NCI-H187 treated with DMSO at 0.1 percent for 48 hours (cell line): ENCODE measurements at places on chromosomes 4 and X.

DNA sequence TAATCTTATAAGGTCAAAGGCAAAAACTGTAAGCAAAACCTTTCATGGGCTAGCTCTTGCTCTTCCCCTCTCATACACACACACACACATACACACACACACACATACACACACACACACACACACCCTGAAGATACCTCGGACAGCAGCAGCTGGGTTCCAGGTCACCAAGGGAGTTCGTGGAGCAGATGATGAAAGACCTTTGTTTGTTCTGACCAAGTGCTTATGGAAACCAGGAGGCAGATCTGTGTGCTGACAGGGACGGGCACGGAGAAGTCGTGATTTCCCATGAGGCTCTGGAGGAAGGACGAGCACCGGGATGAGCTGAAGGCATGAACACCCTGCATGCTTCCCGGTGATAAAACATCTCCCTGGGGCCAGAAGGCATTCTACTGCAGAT, 35.4 kb upstream of the CRMP1 start:
- DNase-seq, result no peak

DNA sequence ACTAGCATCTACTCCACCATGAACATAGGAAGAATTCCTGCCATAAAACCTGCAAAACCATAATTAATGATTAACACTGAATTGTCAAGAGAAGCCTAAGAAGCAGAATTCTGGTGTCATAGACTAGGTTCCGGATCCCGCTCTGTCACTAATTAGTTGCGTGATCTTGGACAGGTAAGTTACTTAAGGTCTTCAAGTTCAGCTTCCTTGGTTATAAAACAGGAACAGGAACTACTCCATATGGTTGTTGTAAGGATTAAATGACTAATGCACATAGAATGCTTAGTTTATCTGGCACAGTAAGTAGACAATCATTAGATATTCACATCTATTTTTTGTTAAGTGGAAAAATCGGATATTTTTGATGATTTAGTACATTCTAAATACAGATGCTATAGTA, 14.3 kb downstream of the G3BP2 start:
- no peak for DNase-seq

- no peak for DNase-seq
Observed at GRCh38 chr4:186924723-186925122, 201.1 kb upstream of the FAT1 start.

- no peak for DNase-seq
Observed at GRCh38 chr4:8783736-8784135, 87.9 kb downstream of the HMX1 start.

GRCh38 chrX:124358800-124359383, 12.5 kb downstream of the SH2D1A start:
- no peak for DNase-seq
